ENCODE measurements at places on chromosomes 3 and 15. TPM values are rescaled to one million over a fixed set of nuclear protein-coding genes. Genes with fewer than 3 reads are reported as not detected.

DNA sequence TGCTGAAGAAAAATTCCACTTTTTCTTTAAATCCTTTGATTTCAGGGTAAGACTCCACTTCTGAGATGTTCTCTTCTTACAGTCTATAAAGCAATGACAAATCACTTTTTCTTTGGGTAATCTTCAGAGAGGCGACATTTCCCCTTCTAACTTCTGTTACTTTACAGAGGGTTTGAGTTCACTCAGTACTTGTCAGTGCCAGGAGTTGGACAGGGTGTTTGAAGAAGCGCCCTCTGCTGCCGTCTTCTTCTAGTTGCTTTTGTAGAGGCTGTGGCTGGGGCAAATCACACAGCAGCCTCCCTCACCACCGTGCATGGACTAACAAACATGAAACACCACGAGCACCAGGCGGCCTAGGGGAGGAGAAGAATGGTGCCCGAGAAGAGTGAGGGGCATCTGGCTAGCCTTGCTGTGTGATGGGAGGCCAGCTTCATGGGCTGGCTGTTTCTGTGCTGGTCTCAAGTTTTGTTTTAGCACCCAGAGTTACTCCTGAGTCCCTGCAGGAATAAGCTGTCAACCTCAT, at the start of gene CD80:
Gene CD80 (minus strand): TSS at position 174 of the 523 bp plus-strand sequence. CDS start 1,886 bp downstream, outside the sequence.
- ATAC-seq = peak; percentile 72

GRCh38 chr3:52090131-52090932, 34.0 kb upstream of the DUSP7 start:
- ATAC-seq = no peak

- no peak for ATAC-seq
Observed at GRCh38 chr3:128967748-128968355, 26.0 kb downstream of the CFAP92 start.

GRCh38 chr3:52381623-52382022, 63.3 kb downstream of the SEMA3G start:
- no peak for ATAC-seq

DNA sequence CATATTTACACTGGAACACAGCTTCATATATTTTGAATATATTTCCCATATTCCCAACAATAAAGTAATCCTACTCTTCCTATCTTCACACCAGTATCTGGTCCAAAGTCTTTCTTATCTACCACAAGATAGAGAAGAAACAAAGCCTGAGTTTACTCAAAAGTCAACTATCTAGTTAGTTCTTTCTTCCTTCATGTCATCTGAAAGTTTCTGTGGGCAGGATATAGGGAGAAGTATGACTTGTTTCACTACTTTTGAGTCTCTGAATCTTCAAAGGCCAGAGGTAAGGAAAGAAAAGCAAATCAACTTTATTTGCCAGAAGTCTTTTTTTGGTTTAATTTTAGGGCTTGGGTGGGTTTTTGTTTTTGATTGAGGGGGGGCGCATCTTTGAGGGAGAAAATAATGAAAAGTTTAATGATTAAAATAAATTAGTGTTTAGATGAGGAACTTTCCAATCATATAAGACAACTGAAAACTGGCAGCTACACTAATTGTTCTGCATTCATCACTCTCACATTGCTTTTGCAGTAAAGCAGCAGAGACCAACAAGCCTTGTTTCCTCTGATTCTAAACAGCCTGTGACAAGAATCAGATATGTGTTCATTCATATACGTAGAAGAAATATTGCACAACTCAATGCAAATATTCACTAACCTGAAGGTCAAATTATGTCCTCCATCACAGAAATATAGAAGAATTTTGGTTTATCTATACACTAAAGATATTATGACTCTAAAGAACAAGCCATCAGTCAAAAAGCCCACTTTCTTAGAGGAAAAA, 421.4 kb downstream of the SHQ1 start:
- ATAC-seq = peak; percentile 71

DNA sequence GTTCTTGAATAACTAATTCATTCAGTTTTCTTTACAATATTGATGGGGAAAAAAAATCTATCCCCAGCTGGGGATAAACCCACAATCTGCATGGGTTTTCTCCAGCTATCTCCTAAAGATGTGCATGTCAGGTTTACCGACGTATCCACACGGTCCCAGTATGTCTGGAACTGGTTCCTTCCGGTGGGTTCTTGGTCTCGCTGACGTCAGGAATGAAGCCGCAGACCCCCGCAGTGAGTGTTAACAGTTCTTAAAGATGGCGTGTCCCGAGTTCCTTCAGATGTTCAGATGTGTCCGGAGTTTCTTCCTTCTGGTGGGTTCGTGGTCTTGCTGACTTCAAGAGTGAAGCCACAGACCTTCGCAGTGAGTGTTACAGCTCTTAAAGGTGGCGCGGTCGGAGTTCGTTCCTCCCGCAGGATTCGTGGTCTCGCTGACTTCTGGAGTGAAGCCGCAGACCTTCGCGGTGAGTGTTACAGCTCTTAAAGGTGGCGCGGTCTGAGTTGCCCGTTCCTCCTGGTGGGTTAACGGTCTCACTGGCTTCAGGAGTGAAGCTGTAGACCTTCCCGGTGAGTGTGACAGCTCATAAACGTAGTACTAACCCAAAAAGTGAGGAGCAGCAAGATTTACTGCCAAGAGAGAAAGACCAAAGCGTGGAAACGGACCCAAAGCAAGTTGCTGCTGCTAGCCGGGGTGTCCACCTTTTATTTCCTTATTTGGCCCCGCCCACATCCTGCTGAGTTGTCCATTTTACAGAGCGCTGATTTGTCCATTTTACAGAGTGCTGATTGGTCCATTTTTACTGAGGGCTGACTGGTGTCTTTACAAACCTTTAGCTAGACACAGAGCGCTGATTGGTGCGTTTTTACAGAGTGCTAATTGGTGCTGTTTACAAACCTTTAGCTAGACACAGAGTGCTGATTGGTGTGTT, 195.1 kb upstream of the NR2F2 start:
- ATAC-seq = no peak

DNA sequence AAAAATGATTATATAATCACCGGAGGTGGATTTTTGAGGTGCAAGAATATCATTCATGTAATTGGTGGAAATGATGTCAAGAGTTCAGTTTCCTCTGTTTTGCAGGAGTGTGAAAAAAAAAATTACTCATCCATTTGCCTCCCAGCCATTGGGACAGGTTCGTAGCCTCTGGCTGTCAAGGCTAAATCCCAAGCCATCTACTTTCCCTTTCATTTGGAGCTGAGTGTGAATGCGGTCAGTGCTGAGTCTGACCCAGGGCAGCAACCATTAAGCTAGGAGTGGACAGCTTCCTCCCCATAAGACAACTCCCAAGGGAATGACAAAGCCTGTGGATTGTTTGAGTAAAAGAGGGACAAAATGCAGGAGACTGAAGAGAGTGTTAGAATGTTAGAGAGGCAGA, 33.6 kb downstream of the PARP14 start:
- no peak for ATAC-seq

- ATAC-seq = no peak
Observed at GRCh38 chr3:16148783-16149182, 25.7 kb upstream of the GALNT15 start.

- ATAC-seq = no peak
Observed at GRCh38 chr15:76075046-76075445, 15.3 kb downstream of the TMEM266 start.

DNA sequence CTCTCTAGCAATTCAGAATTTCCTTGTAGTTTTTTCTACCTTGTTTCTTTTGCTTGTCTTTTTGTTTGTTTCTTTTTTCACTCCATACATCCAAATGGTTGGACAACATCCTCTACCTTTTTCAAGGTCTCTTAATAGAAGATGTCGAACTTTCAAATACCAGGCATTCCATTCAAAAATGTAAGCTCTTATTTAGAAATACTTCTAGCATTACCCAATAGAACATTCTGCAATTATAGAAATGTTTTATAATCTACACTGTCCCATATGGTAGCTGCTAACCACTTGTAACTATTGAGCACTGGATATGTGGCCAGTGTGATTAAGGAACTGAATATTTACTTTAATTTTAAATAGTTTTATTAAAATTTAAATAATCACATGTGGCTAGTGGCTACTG, 196.2 kb upstream of the MRPL3 start:
- no peak for ATAC-seq

DNA sequence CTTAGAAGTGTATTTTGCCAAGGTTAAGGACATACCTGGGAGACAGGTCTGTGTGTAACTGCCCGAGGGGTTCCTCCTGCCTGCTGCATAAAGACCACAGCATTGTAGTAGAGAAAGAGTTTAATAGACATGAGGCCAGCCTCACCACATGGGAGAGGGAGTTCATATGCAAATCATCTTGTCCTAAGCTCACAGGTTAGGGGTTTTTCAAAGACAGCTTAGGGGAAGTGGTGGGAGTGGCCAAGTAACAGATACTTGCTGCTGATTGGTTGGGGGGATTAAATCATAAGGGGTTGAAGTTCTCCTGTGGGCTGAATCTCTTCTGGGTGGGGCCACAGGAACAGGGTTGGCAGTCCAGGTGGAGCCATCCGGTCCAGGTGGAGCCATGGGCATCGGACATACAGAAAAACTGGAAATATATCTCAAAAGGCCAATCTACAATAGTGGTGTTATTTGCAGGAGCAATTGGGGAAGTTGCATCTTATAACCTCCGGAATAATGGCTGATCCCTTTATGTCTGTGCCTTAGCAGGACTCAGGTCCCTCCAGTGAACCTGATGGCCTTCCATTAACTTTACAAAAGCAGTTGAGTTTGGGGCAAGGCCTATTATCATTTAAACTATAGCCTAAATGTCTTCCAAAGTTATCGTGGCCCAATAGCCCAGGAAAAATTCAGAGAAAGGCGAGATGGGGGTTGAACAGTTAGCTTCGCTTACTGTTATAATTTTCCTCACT, 86.0 kb upstream of the MFGE8 start:
- ATAC-seq = no peak

DNA sequence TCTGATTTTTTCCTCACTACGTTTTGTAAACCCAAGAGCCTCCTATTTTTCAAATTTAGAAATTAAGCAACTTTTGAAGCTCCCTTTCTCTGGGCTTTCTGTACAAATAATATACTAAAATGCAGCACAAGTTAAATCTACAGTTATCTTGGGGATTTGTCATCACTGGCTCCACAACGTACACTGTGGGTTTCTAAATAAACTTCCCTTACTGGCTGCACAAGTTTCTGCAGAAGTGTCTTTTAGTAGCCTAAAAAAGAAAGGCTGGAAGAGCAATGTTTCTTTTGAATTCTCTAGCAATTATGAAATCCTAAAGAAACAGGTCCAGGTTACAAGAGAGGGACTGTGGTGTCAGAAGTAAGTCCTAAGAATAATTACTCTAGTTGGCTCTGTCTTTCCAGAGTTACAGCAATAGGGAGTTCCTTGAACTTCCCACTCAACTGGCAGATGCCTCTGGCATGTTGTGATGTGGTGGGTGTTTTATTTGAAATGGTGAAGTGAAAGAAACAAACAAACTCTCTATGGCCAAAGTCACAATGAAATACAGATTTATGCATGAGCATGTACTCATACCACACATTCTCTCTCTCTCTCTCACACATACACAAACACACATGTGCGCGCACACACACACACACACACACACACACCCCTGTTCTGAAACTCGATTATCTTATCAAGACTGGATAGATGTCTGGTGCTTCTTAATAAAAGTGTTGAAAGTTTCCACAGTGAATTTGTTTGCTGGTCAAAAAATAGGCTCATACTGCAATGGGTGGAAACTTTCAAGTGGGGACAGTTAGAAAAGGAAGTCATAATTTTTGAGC, 198.2 kb downstream of the SSR3 start:
- no peak for ATAC-seq

Gene PLCB2
- total RNA-seq = 111 TPM

Gene C3orf22
- total RNA-seq = not detected

Gene TNFSF10
- total RNA-seq = 36.1 TPM

Gene DPPA4
- total RNA-seq = not detected

Gene PXYLP1
- 11.4 TPM for total RNA-seq

Data from activated T-helper 17 cell treated with anti-CD3 and anti-CD28 coated beads, Interleukin-2, amount 50 U/mL, for 72 hours (primary cell).